ENCODE measurements at places on chromosomes 5 and 9.

GRCh38 chr5:123776761-123777160 is 264.8 kb downstream of the CSNK1G3 start:
- DNase-seq: no peak

GRCh38 chr9:109440797-109441287 is 57.3 kb downstream of the PTPN3 start:
- DNase-seq: peak; percentile 65

- no peak for DNase-seq
Measured at GRCh38 chr5:155753943-155754581, 572.9 kb upstream of the SGCD start.

DNA sequence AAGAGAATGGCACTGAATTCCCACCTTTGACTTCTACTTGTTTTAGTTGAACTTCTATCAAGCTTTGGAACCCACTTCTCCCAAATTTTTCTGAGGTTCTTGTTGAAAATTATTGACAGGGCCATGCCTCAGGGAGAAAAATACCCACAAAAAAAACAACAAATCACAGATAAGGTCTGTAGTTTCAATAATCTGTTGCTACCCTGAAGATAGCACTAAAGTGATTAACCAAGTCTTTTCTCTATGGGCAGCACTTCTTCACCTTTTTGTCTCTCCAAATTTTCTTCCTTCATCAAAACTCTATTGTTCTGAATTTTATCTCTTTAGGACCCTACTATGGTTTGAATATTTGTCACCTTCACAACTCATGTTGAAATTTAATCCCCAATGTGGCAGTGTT is 154.3 kb upstream of the FGF10 start:
- DNase-seq: no peak

GRCh38 chr9:35729700-35730485 is 2.1 kb downstream of the TLN1 start:
- no peak for DNase-seq

DNA sequence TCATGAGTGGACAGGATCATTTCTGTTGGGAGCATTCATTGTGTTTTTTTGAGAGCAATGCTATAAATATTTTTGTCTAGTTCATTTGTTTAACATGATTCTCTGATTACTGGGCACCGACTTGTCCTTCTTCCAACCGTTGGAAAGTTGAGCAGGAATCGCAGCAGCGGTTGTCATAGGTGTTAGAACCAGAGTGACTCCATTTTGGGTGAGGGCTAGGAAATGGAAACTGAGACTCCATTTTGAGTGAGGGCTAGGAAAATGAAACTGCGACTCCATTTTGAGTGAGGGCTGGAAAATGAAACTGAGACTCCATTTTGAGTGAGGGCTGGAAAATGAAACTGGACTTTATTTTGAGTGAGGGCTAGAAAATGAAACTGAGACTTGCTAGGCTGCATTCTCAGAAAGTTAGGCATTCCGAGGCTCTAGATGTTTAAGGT is 100.6 kb downstream of the ICE1 start:
- DNase-seq: no peak

DNA sequence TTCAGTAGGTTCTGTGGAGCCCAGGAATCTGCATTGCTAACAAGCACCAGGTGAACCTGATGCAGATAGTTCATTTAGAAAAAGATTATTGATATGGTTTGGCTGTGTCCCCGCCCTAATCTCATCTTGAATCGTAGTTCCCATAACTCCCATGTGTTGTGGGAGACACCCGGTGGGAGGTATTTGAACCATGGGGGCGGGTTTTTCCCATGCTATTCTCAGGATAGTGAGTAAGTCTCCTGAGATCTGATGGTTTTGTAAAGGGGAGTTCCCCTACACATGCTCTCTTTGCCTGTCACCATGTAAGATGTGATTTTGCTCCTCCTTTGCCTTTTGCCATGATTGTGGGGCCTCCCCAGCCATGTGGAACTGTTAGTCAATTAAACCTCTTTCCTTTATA is 212.0 kb downstream of the RAB3C start:
- no peak for DNase-seq

DNA sequence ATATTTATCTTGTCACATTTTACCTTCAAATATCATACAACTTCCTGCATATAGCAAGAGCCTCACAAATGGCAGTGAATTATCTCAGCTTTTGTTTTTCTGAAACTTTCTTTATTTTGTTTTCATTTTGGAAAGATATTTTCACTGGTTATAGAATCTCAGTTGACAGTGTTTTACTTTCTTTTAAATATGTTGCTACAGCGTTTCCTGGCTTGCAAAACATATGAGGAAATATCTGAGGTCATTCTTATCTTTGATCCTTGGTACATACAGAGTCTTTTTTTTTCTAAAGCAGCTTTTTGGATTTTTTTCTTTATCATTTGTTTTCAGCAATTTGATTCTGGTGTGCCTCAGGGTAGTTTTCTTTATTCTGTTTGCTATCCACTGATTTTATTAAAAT is 77.6 kb upstream of the CEP78 start:
- no peak for DNase-seq

- DNase-seq: no peak
Measured at GRCh38 chr9:116039312-116039711, 114.3 kb upstream of the PAPPA start.

GRCh38 chr5:138954257-138955012 is 79.3 kb upstream of the LRRTM2 start:
- DNase-seq: no peak

DNA sequence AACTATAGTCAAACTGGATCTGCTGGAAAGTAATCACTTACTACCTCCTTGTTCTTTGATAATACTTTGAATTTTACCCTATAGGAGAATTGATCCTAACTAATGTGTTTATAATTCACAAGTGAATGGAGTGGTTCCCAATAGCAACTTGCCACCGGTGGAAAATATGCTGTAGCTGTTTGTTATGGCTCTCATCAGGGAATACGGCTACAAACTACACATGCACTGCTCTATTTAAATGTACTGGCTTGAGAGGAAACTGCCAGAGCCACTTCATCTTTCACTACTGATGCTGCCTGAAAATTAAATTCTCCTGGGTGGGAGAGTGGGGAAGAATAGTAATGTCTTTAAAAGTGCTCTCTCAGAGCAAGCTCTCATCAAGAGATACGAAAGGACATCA is 448.5 kb upstream of the GRAMD2B start:
- no peak for DNase-seq

- DNase-seq: no peak
Measured at GRCh38 chr5:76111477-76112174, 28.4 kb downstream of the SV2C start.

DNA sequence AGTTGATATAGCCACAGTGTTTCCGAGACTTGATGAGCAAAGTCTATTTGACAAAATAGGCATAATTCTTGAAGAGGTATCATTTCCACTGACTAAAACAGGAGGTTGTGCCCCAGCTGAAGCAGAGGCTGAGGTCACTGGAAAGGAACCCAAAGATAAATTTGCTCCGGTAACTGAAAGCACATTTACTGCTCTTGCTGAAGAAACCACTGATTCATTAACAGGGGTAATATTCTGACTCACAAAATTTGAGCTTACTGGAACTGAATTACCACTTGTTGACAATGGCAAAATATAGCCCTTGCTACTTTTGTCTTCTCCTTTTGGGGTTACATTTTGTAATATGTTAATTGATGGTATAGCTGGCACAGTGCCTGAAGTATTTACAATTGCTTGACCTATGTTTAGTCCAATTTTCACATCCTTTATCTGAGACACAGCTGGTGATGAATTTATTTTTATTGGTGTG is 30.2 kb downstream of the MLANA start:
- DNase-seq: no peak

- no peak for DNase-seq
Measured at GRCh38 chr5:61277190-61277589, 54.9 kb upstream of the ZSWIM6 start.

- no peak for DNase-seq
Measured at GRCh38 chr5:35161652-35162273, 68.5 kb downstream of the PRLR start.

- peak; percentile 28 for DNase-seq
Measured at GRCh38 chr9:121302341-121302740, 34.4 kb downstream of the GSN start.

- DNase-seq: no peak
Measured at GRCh38 chr9:78557540-78557939, 260.6 kb downstream of the PSAT1 start.

- peak; percentile 67 for DNase-seq
Measured at GRCh38 chr9:15211160-15211814, 95.7 kb downstream of the TTC39B start.

DNA sequence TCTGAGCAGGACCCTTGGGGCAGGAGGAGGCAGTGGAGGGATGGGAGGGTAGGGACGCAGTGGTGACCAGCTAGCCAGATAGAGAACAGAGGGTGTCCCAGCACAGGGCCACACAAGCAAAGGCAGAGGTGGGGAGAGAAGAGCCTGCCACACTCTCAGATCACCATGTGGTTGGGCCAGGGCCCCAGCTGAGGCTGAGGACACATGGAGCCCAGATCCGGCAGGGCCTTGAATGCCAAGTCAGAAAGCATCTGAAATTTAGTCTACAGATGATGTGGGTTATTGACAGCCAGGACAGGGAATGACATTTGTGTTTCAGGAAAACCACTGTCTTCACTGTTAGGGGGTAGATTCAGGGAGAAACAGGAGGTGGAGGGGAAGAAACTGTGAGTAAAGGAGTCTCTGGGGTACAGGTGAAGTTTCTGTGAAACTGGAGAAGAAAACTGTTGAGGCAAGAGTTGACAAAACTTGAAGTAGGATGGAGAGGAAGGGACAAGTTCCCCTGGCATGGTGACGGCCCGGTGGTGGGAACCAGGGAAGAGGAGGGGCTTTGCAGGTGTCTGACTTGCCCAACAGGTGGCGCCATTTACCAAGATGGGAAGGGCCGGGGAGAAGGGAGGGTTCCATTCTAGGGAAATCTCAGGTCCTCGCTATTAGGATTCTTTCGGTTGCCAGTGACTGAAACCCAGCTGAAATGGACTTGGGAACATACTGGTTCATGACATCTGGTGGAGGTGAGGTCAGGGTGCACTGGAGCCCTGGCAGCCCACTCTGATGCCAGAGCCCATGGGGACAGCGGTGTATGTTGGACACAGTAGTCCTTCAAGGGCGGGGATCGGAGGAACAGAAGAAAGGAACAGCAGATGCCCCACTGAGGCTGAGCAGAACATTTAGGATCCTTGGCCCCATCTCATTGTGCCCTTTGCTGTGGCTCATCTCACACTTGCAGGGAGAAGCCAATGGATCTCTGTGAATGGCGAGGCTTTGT is 100.1 kb downstream of the KCNIP1 start:
- peak; percentile 64 for DNase-seq

- no peak for DNase-seq
Measured at GRCh38 chr9:37954581-37954981, 50.7 kb upstream of the SLC25A51 start.

DNA sequence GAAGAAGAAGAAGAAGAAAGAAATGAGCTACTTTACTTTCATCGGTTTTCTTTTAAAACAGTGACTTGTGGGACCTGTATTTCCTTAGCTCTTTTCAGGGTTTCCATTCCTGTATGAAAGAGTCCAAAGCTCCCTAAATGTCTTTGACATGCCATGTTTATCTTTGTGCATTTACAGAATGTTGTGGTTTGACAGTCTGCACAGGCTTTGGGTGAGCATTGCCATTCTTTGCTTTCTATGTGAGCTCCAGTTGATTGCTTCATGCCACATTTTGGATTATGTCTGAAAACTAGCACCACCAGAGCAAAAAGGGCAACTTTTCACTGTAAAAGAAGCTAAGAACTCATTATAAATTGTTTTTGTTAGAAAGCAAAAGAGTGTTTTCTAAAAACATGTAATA is 733.4 kb downstream of the TLE4 start:
- DNase-seq: no peak

DNA sequence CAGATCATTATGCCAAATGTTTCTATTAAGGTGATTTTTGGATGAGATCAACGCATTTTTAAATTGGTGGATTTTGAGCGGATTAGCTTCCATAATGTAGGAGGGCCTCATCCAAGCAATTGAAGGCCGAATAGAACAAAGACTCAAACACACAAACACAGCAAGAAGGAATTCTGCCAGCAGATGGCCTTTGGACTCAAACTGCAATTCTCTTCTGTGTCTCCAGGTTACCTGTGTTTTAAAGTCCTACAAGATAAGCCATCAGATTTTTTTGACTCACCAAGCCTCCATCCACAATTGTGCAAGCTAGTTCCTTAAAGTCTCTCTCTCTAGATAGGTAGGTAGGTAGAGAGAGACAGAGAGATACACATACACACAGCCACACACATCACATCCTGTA is 25.5 kb downstream of the CDH6 start:
- no peak for DNase-seq

DNA sequence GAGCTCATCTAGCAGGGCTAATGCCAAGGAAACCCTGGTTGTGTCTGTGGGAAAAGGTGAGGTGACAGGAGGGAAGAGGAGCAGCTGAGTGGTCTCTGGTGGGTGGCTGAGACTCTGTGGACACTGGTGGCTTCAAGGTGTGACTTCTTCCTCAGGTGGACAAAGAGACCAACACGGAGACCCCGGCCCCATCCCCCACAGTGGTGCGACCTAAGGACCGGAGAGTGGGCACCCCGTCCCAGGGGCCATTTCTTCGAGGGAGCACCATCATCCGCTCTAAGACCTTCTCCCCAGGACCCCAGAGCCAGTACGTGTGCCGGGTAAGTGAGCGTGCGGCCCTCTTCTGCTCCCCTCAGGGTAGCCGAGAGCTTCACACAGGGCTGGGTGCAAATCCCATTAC is 31.1 kb upstream of the RARS1 start:
- no peak for DNase-seq

DNA sequence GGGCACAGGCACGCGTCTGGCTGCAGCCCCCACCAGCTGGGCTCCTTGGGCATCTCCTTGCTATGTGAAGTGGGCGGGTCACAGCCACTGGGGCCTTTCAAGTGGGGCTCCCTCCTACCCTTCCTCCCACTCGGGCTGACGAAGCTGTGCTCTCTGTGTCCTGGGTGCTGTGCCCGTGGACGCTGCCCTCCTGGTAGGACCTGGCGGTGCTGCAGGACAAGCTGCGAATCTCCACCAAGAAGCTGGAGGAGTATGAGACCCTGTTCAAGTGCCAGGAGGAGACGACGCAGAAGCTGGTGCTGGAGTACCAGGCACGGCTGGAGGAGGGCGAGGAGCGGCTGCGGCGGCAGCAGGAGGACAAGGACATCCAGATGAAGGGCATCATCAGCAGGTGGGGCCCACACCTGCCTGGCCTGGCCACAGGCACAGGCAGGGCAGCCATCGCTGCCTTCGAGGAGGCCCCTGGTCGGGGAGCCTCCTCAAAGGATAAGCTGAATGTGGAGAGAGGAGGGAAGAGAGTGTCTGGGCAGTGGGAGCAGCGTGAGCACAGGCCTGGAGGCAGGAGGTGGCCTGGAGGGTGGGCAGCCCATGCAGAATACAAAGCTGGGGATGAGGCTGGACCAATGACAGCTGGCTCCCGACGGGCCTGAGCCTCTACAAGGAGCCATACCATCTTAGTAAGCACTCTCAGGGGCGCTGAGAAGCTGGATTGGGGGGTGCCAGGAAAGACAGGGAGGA is 124.7 kb downstream of the DAB2IP start:
- no peak for DNase-seq

DNA sequence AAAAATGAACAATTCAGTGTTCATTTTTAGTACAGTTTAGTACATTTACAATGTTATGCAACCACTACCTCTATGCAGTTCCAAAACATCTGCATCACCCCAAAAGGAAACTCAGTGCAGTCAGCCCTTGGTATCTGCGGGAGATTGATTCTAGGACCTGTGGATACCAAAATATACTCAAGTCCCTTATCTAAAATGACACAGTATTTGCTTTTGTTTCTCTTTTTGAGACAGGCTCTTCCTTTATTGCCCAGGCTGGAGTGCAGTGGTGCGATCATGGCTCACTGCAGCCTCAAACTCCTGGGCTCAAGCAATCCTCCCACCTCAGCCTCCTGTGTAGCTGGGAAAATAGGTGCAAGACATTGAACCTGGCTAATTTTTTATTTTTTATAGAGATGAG is 114.0 kb downstream of the PIP5K1B start:
- no peak for DNase-seq

GRCh38 chr9:90970608-90971007 is 169.0 kb downstream of the SYK start:
- no peak for DNase-seq

Data from right forelimb (tissue), 1 donor.